Jurkat, Clone E6-1 (cell line): ENCODE measurements at places on chromosomes 5 and 9.

DNA sequence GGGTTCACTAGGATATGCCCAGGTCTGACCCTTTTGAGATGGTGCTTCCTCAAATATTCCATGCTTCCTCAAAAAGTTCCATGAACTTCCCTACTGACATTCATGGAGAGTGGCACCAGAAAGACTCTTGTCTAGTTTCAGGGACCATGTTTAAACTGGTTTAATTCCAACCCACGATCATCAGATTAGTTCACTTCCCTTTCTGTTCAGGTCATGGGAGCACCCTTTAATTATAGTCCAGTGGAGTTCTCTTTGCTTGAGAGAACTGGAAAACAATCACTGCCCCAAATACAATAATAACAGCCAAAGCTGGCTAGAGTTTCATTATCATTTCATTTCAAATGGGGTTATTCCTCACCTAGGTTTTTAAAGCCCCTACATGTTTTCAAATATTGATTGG lies 9.7 kb upstream of the ERBIN start:
- DNase-seq = no peak

- no peak for DNase-seq
These were observed 394.0 kb upstream of the BRINP1 start for GRCh38 chr9:119763260-119763659.

- no peak for DNase-seq
These were observed 624 bp downstream of the FBXW11 start for GRCh38 chr5:172005708-172006320.

DNA sequence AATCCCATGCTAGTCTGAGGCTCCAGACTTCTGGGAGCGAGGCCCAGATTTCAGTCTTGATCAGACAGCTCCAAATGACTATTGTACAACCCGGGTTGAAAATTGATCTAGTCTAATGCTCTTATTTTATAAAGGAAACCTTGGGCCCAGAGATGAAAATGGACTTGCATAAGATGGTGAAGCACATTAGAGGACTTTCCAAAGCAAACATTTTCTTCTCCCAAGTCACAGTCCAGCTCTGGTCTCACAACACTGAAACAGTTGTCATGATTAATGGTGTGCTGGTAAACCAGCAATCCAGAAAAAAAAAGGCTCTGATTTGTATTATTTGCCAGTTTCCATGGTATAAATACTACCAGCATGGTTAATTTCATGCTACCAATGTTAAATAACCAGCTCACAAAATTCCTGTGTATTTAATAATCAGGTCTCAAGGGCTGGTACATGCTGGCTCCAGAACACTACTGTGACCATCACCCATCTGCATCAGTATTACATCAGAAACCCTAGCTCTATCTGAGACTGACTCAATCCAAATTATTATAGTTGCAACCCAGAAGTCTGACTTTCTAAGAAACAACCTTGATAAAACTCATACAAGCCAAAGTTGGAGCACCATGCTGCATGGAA lies 32.5 kb upstream of the ABLIM3 start:
- DNase-seq = no peak

DNA sequence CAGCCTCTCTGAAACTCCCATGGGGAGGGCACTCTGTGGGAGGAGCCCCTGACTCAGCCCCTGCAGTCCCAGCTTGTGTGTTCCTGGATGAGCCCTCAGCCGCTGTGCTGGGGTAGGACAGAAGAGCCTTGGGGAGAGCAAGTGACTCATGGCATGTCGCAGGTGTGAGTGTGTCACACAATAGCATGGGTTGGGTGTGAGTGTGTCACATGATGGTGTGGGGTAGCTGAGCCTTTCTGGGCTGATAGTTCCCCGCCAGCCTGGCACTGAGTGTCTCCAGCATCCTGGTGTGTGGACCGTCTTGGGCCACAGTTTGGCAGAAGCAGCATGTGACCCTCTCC lies 83.4 kb downstream of the PHF2 start:
- DNase-seq = no peak

DNA sequence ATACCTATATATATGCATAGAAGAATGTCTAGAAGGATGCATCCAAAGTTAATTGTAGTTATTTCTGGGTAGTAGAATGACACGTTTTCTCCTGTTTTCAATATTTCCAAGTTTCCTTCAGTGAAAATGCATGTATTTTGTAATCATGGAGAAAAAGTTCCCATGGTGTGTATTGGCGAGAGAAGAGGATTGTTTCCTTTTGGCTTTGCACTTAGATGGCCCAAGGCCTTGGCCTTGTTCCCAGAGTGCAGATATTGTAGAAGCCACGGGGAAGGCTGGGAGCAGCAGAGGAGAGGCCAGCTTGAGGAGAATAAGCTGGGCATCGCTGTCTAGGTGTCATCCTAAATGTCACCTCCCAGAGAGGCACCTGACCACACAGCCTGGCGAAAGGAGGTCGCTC lies 44.0 kb downstream of the IRF1 start:
- DNase-seq = no peak

DNA sequence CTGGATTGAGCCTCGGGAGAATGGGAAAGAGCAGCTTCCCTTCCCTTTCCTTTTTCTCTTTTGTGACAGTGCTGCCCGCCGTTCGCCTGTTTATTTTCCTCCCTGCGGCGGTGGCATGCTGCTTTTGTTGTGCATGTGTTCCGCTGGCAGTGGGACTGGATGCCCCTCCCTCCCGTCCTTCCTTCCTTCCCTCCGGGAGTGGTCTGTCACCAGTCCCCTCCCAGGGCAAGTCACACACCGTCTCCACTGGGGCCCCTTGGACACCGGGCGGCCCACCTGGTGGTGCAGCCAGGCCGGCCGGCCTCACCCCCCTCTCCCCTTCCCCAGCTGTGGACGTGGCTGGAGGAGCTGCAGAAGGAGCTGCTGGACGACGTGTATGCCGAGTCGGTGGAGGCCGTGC lies 214.7 kb downstream of the TRIO start:
- no peak for DNase-seq

DNA sequence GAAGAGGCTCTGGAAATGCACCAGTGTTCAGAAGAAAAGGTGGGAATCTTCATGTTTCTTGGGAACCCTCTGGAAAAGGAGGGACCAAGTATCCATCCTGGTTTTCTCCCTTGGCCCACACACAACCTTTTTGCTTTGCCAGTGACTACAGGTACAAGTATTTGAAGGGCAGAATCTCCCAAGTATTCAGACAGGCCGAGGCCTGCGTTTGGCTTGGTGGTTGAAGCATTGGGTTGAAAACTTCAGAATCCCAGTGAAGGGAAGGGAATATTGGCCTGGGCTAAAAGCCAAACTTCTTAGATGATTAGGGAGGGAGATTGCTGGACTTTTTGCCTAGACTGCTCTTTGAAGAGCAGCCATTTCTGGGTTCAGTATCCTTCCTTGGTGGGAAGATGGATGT lies 71.9 kb downstream of the UBAP1 start:
- no peak for DNase-seq

GRCh38 chr5:41503860-41504259 lies 6.5 kb downstream of the PLCXD3 start:
- DNase-seq = no peak

- DNase-seq = no peak
These were observed 69.8 kb downstream of the ECPAS start for GRCh38 chr9:111414406-111414805.

DNA sequence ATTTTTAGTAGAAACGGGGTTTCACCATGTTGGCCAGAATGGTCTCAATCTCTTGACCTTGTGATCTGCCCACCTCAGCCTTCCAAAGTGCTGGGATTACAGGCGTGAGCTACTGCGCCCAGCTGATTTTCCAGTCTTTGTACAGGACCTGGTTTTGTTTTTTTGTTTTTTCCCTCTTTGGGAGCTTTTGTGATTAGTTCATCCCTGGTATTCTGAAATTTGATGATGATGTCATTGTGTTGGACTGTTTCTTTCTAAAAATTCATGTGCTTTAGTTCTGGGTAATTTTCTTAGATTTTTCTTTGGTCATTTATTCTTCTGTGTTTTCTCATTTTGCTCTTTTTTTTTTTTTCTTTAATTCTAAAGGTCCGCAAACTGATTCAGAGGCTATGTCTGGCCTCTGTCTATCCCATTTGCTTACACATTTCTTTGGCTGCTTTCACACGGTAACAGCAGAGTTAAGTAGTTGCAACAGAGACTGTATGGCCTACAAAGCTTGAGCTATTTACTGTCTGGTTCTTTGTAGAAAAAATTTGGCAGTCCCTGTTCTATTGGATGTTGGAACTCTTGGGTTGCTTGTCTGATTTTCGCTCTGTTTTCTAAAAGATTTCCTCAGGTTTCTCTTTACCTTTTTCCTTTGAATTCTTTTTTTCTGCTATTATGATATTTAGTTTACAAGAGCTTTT lies 24.8 kb downstream of the STX17 start:
- no peak for DNase-seq

DNA sequence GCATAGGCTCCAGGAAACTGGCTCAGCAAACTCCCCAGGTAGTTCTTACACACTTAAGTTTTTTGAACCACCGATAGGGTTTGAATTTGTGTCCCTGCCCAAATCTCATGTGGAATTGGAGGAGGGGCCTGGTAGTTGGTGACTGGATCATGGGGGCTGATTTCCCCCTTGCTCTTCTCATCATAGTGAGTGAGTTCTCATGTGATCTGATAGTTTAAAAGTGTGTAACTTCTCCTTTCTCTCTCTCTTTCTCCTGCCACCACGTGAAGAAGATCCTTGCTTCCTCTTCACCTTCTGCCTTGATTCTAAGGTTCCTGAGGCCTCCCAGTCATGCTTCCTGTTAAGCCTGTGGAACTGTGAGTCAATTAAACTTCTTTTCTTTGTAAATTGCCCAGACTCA lies 22.4 kb upstream of the HACD4 start:
- DNase-seq = no peak

- no peak for DNase-seq
These were observed 239.6 kb upstream of the TAS2R1 start for GRCh38 chr5:9869616-9870288.
